GM13976 (cell line): ENCODE measurements at places on chromosomes 2 and 18.
A peak's percentile ranks its signal among the peaks of the same experiment; 100 is the strongest.

DNA sequence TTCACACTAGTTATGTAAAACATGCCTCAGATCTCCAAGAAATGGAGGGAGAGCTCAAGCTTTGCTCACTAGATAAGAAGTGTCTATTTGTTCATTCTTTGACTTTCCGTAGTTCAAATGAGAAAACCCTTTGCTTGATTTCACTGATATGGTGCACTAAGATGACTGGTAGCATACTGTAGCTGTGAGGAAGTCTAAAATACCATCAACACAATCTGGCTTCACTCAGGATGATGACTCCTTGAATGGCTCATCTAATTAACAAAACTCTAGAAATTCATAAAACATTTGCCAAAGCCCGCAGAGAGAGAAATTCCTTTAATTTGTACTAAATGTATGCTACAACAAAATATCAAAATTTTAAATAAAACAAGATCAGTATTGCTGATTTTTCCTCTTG lies 152.8 kb upstream of the STK17B start:
- no peak for DNase-seq

- no peak for DNase-seq
These were observed 106.2 kb downstream of the BCL2 start for GRCh38 chr18:63213331-63213900.

DNA sequence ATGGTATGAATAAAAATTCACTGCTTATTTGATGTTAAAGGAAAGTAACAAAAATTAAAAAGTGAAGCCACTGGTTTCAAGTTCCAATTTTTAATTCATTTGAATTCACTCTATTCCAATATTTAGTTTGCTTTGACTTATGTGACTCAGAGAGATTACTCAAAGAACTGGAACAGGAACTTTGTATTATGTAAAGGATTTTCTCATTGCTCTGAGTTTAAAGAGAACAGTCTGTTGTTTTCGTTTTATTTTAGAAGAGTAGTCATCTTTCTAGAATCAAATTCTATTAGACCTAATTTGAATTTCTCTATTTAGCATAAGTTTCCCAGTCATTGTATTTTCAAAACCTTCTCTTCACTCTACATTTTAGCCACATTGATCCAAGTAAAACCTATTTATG lies 300.1 kb upstream of the SLC8A1 start:
- no peak for DNase-seq

- no peak for DNase-seq
These were observed 39.6 kb downstream of the RAB3GAP1 start for GRCh38 chr2:135091681-135092080.

DNA sequence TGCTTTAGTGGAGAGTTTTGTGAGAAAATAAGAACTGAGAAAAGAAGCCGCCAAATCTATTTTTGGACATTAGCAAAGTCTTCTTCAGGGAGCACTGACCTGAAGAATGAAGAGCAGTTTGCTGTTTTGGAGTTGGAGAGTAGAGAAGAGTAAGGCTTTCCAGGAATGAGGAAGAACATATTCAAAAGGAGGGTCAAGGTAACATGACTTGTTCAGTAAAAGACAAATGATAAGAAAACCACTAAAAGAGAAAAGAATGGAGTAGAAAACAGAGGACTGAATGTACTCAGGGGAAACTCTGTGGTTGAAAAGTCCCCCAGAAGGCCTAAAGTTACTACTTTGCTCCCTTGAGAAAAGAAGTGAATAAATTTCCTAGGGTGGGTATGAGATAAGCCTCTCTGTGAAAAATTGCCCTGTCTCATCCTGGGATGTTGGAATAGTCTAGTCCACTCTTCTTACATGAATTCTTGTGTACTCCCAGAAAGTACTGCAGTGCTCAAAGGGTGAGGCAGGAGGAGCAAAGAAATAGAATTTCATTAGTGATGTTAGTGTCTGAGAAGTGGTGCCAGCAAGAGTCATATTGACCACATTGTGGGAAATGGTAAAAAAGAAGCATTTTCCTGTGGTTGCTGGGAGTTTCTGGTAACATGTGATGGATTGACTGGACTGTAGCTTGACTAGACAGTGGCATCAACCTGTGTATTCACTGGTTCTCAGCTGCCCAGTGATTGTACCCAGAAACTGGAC lies 27.8 kb downstream of the MBD5 start:
- DNase-seq, result peak; percentile 12

DNA sequence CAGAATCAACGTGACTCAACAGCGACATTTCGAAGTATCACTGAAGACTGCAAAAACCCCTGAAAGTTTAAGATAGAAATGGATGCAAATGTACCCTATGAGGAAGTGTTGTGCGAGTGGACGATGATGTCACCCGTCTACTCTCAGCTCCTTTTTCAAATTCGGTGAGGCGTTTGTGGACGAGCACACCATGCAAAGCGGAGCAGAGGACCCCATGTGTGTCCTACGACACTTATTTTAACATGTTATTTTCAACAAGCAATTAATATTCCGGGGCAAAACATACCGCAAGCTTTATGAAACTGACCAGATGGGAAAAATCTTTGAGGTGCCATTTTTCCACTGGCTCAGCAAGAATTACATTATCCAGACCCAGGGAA lies 2.0 kb downstream of the PXDN start:
- DNase-seq, result no peak
